ENCODE measurements at places on chromosomes 2 and 18.

GRCh38 chr18:79818631-79819030 lies 20.9 kb downstream of the KCNG2 start:
- no peak for DNase-seq

DNA sequence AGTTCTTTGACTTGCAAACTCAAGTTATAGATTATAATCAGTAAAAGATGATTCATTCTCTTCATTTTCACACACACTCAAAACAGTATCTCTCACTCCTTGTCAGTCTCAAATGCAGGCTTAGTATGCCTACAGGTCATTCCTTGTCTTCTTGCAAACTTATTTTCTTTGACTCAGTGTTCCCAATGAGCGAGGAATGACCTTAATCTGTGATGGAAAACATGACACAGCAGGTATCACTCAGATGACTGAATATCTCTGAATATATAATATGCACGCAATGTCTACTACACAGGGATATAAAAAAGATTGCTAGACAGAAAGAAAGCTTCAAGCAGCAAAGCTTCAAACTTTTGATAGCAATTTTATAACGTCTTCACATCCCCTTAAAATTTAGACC lies 127.8 kb upstream of the RGPD4 start:
- DNase-seq, result no peak

DNA sequence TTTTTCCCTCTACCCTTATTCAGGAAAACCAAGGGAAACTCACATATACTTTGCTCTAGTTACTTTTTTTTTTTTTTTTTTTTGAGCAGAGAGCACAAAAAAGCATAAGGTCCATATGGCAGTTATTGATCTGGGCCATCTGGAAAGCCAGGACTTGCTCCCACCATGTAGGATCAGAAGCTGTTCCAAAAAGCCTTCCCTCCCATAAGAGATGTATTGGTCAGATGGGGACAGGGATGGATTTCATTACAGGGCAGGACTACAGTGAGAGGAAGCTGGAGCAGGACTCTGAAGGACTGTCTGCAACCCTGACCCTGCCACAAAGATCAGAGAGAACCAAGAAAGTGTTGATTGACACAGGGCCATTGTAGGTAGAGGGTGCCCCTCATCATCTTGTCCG lies 57.3 kb downstream of the NRP2 start:
- DNase-seq, result no peak

GRCh38 chr2:230312638-230313037 lies 14.4 kb upstream of the SP140L start:
- DNase-seq, result no peak

GRCh38 chr2:121297217-121297830 lies 12.3 kb upstream of the TFCP2L1 start:
- no peak for DNase-seq

DNA sequence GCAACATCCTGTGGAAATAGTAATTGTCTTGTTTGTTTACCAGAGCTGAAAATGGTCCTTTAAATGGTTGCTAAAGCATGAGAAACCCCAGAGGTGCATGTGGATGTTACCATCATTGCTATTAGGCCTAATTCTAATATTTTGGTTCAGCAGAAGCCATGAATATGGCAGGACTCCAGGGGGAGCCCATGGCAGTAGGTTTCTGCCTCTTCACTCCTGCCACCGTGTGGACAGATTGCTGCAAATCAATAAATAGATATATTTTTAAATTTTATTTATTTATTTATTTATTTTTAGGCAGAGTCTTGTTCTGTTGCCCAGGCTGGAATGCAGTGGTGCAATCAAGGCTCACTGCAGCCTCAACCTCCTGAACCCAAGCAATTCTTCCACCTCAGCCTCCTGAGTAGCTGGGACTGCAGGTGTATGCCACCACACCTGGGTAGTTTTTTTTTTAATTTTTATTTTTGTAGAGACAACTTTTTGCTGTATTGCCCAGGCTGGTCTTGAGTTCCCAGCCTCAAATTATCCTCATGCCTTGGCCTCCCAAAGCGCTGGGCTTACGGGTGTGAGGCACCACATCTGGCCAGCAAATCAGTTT lies 54.9 kb upstream of the CAPN13 start:
- DNase-seq, result no peak

- no peak for DNase-seq
Observed at GRCh38 chr18:41022484-41022883, 932.5 kb upstream of the PIK3C3 start.

DNA sequence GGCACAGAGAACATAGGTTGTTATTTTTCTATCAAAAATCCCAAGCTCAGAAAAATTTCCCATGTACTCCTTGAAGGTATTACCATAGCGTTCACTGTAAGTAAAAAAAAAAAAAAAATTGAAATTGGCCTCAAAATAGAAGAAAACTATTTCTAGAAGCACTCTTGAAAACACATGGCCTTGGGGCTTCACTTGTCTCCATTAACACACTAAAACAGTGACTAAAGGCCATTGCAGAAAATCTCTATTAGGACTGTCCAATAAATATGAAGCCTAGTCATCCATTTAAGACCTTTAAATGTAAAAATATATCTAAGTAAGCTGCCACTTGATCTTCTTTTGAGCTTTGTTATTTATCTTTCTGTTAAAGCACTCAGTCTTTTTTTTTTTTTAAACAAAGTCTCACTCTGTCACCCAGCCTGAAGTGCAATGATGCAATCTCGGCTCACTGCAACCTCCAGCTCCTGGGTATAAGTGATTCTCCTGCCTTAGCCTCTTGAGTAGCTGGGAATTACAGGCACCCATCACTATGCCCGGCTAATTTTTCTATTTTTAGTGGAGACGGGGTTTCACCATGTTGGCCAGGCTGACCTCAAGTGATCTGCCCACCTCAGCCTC lies 35.8 kb downstream of the CCDC68 start:
- DNase-seq, result no peak

DNA sequence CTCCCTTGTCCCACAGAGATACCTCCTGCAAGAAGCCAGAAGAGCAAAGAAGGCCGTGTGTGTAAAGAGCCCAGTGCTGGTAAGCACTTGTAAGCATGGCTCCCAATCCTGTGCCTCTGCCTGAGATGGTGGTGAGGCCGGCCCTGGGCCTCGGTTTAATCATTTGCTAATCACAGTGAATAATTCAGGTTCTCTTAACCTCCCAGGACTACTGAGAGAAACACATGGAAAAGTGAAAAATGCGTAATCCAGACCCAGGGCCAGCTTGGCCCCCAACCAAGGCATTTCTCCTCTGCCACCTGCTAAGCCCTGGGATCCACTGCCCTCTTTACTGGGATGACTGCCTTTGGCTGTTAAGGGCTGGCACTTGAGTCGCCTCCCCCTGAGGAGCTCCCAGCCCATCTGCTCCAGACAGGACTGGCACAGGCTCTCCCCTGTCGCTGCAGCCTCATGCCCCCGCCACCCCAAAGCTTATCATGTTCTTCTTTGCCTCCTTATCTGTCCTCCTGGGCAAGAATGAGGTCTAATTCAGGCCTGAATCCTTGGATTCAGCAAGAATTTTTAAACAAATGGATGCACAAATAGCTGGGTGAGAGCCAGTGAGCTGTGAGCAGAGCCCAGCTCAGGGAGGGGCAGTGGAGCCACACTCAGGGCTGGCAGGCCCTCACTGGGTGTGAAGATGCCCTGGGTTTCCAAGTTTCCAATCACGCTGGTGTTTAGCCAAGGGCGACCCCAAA lies 193.9 kb upstream of the HS6ST1 start:
- DNase-seq, result no peak

DNA sequence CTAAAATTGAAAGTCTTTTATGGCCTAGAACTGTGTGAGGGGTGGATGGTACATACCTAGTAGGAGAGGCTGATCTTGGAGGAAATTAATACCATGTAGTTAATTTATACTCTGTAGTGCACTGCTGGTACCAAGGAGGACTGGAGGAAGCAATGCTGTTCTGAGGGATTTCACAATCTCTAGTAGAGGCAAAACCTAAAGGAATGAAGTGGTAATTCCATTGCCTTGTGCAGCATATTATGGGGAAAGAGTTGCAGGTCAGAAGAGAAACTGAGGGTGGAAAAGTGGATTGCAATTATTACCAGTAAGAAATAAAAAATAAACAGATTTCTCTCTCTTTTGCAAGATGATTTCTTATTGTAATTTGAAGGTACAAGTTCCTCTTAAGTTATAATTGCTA lies 2.2 kb downstream of the ABI2 start:
- DNase-seq, result no peak

- DNase-seq, result no peak
Observed at GRCh38 chr2:70983506-70984227, 5.2 kb downstream of the ANKRD53 start.

- DNase-seq, result no peak
Observed at GRCh38 chr2:157231476-157231875, 26.0 kb upstream of the GALNT5 start.

GRCh38 chr2:238369591-238370040 lies 49.3 kb downstream of the TRAF3IP1 start:
- no peak for DNase-seq

DNA sequence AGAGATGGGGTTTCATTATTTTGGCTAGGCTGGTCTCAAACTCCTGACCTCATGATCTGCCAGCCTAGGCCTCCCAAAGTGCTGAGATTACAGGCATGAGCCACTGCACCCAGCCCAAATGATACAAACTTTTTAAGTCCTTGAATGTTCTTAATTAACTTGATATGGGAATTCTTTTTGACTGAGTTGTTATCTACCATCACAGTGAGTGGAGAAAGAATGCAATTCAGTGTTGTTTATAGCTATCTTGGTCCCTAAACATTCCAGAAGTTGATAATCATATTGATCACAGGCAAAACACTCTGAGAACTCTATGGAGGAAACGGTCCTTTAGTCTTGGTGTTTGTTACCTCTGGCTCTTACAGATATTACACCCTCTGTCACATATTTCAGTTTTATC lies 1072.5 kb downstream of the SUCLG1 start:
- DNase-seq, result no peak

DNA sequence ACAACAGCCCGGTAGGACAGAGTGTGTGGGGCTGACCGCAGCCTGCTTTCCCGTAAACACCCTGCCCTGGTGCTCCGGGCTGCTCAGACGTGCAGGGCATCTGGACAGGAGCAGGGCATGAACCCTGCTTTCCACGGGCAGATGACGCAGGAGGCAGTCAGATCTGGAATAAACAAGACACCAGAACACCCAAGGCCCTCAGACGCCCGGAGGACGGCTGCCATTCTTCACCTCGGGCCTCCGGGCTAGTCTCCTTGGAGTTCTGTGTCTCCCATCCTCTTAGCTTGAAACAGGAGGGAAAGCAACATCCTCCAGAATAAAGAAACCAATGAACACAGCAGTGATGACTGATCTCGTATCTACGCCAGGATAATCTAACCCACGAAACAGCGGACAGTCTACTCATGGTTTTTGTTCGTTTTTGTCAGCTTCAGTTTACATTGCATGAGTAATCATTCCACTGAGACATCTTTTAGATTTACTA lies 7.3 kb downstream of the PXDN start:
- no peak for DNase-seq

DNA sequence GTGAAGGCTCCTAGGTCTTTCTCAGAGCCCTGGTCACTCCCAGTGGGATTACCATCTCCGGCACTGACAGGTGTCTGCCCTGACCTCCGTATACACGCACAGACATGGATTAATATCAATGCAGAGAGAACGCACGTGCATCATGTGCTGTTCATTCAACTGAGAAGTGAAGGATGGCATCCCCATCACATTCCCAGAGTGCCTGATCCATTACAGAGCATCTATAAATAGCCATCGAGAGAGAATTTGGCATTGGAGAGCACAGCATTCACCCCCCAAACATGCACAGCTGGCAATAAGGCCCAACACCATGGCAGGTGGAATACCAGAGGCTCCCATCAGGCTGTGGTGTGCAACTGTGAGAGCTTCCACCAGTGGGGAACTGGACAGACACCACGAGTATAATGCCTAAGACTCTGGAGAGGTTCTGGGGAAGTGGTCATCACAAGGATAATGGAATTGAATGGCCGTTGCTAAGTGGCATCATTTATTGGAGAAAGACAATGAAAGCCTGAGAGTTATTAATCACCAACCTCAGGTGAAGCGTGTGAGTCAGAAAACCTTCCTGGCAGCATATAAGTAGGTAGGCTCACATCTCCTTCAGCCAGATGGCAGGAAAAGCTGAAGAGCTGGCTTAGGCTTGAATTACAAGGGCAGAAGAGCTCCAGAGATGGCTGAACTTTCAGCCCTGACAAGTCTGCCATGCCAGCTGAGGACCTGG lies 244.5 kb upstream of the ID2 start:
- DNase-seq, result no peak

DNA sequence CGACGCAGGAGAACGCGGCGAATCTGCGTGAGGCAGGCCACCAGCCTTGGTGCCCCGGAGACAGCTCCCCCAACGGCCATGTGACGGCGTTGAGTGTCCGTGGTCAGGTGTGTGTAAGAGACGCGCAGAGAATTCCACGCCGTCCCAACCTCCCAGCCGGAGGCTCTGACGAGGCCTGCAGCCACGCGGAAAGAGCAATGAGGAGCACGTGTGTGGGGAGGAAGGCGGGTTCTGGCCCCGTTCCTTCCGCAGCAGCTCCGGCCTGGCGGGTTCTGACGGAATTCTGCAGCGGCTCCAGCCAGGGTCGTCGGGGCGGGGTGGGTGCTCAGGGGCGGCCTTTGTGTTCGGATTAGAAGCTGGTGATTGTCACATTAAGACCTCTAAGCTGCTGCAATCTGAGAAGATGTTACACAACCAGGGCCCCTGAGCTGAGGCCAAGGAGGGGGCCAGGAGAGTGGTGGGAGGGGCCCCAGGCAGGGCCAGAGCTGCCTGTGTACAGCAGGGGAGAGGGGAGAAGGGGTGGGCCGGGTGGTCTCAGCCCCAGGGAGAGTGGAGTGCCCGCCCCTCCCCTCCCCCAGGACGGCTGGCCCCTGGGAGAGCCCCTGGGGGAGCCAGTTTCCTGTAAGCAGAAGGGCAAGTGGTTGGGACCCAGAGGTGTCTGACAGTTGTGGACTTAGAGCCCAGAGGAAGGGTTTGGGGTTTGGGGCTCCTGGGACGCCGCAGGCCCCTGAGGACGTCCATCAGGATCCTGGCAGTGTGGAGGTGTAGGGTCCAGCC lies 5.1 kb upstream of the GAL3ST2 start:
- no peak for DNase-seq

DNA sequence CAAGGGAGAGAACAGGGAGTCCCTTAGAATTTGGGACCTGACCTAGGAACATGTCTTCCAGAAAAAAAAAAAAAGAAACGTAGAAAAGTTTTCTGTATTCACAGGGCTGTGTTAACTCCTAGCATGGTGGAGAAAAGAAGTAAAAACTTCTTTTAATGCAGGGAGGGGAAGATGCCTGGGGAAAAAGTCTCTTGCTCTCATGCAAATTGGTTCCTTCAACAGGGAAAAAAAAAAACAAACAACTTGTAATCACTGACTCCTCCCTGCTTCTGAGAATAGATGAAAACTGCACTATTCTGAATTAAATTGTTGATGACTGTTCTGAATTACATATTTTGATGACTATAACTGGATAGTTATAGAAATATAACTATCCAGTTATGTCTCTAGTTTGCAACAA lies 933.2 kb downstream of the TRIB2 start:
- no peak for DNase-seq

DNA sequence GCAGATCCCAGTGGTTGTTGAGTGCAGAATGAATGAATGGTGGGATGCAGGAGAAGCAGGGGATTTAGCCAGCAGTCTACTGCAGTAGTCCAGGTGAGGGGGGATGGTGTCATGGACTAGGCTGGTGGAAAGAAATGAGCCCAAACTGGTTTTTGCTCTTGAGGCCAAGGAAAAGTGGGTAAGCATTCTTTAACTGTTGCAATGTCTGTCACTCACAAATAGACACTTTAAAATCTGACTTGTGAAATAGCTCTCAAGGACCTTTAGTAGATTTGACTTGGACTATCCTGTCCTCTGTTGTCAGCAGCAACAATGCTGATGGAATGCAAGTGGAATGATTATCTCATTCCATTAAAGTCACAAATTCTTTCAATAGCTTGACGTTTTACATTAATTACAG lies 37.5 kb upstream of the STK17B start:
- no peak for DNase-seq
